ENCODE measurements at places on chromosomes 16 and 17.

DNA sequence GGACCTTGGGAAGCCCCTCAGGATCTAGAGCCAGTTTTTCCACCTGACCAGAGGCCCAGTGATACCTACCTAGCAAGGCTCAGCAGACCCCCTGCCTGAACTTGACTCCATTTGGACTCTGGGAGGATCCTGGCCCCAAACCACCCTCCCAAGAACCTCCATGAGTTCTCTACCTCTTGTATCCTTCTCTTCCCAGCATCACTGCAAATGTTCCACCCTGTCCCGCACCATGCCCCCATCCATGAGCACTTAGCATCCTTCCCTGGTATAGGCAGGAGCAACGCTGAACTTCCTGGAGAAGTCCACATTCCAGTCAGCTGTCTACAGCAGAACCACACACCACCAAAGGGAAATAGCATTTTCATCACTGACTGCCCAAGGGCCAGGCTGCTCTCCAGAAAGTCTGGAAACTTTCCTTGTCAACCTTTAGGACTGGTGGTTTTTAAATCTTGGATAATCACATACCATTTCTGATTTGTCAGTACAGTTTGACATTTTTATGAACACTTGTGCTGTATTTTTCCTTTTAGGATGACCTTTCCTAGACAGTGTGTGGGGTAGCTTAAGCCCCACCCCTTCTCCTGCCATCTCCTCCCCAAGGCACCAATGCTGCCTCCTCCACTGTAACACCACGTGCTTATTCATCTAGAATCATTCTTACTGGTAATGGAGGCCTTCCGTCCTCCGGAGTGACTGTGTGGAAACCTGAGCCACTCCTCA lies 13.9 kb downstream of the EIF4A3 start:
- DNase-seq = no peak

- no peak for DNase-seq
Measured at GRCh38 chr17:47605011-47605410, 44.7 kb upstream of the KPNB1 start.

GRCh38 chr17:58249270-58250133 lies 11.1 kb downstream of the LPO start:
- peak; percentile 64 for DNase-seq

DNA sequence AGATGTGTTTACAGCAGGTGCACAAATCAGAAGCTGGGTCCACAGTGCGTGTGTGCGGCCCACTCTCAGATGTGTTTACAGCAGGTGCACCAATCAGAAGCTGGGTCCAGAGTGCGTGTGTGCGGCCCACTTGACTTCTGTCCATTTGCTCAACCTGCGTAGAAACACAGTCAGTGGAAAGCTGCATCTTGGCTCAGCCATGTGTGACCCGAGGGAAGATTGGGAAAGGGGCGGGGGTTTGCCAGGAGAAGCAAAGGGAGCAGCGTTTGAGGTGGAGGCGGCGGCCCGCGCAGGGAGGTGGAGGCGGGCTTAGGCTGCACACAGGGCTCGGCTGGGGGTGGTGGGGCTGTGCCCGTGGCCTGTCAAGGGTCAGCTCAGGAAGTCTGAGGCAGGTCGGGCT lies 4.3 kb downstream of the CTU2 start:
- no peak for DNase-seq

- DNase-seq = no peak
Measured at GRCh38 chr16:22962905-22963304, 148.9 kb downstream of the HS3ST2 start.

DNA sequence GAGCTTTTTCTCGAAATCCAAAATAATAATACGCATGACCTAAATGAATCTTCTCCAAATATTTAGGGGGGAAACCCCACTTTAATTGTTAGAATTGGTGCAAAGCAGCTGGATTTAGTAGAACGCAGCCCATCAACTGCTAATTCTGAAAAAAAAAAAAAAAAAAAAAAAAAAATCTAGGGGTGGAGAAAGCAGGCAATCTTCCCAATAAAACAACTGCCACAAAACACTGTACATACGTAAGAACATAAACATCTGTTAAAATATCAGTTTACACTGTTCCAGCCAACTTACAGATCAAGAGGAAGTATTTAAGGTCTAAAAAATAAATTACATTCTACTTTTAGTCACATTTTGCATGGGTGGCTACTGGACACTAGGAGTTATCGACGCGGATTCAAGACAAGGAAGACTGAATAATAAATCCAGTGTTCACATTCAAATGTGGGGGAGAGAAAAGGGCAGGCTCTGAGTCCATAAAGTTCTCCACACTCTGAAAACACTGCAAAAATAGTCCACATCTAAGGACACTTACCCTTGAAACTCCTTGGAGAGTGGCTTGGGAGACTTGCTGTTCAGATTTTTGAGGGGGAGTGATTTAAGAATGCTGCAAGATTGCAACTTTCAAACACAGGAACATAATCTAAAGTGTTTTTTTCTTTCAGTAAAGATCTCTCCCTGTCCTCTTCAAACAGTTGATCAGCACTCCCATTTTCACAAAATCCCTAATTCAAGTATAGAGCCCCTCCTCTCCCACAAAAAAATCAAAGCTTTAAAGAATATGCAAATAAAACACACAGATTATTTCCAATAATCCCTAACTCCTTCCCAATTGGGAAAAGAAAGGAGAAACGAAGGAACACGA lies 1.3 kb downstream of the APPBP2 start:
- no peak for DNase-seq

GRCh38 chr17:45366049-45366448 lies 49.2 kb upstream of the MAP3K14 start:
- DNase-seq = no peak

DNA sequence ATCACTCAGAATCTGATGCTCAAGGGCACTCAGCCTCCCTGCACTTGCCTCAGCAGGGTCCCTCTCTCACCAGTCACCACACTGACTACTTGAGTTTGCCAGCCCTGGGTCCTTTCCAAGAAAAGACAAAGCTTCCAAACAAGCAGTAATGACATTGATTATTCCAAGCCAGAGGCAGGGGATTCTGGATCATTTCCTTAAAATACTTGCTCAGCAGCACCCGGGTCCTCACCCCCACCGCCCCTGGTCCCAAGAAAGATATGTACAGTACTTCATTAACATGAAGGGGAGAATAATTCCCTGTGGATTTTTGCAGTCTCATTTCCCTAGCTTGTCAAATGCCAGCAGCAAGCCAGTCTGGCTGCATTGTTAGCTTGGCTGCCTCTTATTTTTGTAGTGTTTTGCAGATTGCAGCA lies 83.2 kb upstream of the GNAO1 start:
- no peak for DNase-seq

- no peak for DNase-seq
Measured at GRCh38 chr16:50469121-50469743, 79.0 kb upstream of the NKD1 start.

GRCh38 chr17:82887255-82888164 lies 47.7 kb upstream of the ZNF750 start:
- no peak for DNase-seq

DNA sequence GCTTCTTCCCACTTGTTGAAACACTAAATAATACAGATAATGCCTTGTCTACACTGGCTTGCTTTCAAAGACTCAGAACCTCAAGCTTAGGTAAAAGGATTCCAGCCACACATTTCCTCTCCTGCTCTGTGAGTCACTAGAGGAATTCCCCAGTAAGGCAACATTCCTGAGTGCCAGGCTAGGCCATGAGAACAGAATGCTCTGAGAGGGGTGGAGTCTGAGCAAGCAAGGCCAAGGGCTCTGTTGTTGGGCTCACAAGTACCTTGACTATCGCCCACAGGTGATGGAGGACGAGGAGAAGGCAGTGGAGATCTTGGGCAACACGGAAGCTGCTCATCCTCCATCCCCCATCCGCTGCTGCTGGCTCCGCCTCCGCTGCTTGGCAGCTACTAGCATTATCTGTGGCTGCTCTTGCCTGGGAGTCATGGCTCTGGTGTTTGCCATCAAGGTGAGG lies 6.7 kb upstream of the PHKG2 start:
- no peak for DNase-seq

GRCh38 chr17:41710472-41711090 lies 1.6 kb upstream of the GAST start:
- DNase-seq = no peak

GRCh38 chr17:5809056-5809455 lies 224.7 kb upstream of the NLRP1 start:
- no peak for DNase-seq

DNA sequence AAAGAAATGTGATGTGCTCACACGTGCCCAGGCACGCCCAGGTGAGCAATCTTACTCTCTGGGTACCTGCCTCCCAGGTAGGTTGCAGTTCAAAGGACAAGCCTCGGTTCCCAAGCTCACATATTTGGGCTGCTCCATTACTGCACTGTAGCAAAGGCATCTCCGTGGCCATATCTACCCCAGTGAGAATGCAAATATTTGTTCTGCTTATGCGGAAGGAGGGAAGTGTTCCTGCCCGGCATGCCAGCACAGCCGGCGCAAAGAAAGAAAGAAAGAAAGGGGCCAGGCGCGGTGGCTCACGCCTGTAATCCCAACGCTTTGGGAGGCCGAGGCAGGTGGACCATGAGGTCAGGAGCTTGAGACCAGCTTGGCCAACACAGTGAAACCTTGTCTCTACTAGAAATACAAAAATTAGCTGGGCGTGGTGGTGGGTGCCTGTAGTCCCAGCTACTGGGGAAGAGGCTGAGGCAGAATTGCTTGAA lies 30.7 kb downstream of the SLC43A2 start:
- DNase-seq = no peak

GRCh38 chr17:74201948-74202347 lies 1.5 kb upstream of the RPL38 start:
- DNase-seq = no peak

GRCh38 chr16:53805752-53806151 lies 101.8 kb downstream of the FTO start:
- no peak for DNase-seq

- DNase-seq = no peak
Measured at GRCh38 chr16:73390936-73391335, 343.0 kb upstream of the ZFHX3 start.

Measured in stimulated activated CD4-positive, alpha-beta T cell treated with anti-CD3 and anti-CD28 coated beads, TNF-alpha, amount 100 ng/mL, for 24 hours (primary cell).